ENCODE measurements at places on chromosomes 7 and 10.
A peak's percentile ranks its signal among the peaks of the same experiment; 100 is the strongest.

DNA sequence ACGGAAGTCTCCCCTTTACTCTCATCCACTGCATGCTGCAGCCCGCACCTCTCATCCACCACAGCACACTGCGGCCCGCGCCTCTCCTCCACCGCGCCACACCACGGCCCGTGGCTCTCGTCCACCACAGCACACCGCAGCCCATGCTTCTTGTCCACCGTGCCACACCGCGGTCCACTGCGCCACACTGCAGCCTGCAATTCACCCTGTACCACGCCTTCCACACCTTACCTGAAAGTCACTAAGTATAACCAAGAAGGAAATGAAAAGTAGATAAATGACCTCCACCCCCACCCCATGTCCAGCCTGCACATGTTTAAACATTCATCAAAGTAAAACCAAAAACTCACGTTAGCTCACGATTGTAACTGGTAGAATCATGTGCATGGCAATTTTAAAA, 176.1 kb downstream of the DIP2C start:
- no peak for DNase-seq

GRCh38 chr7:44059219-44060090, 5.9 kb downstream of the PGAM2 start:
- DNase-seq = no peak

GRCh38 chr7:30173058-30173897, 38.5 kb downstream of the MTURN start:
- peak; percentile 100 for DNase-seq

GRCh38 chr7:140616328-140616727, 24.3 kb downstream of the DENND2A start:
- DNase-seq = no peak

GRCh38 chr7:132404261-132404660, 172.0 kb downstream of the PLXNA4 start:
- DNase-seq = no peak

DNA sequence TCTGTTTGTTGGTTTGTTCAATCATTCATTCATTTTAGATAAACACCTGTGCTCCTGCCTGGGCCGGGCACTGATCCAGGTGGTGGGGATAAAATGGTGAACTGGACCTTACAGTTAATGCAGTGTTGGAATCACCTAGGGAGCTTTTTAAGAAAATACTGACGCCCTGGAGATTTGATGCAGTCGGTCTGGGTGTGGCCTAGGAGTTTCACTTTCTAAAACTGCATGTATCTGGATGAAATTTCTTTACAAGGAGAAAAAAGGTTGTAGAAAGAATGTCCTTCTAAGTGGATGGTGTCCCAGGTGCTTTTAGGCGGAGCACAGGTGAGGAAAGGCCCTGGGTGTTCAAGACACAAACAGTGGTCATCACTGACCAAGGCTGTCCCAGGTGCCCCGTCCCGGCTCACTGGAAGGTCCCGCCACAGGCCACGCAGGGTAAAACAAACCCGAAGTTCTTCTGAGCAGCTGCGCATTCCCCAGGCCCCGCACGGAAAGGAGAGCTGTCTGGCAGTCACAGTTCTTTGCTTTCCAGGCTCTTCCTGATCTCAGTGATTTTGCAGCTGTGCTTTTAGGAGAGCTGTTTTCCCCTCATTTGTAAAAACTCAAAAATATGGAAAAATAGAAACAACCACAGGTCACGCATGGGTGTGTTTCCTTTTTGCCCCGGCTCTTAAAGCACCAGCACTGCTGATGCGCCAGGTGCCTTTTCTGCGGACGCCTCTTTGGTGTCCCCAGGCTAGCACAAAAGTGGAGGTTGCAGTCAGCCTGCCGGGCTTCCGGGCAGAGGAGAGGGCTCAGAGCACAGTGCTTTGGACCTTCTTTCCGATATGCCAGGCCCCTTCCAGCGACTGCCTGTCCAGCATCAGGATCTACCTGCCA, 161.9 kb downstream of the GRK5 start:
- DNase-seq = no peak

DNA sequence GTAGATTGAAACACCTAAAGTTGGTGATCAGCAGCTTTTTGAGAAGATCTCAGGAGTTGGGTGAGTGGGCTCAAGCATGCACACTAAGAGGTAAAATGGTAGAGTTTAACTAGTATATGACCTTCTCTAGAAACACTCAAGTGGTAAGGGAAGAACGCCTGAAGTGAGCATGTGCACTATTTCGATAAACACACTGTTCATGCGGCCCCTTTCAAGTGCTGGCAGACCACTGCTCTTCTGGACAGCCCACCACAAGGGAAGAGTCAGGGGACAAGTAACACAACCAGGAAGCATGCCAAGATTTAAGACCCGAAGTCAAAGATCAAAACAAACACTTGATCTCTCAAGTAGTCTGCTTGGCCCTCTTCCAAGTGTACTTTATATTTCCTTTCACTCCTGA, 519.5 kb upstream of the ZWINT start:
- no peak for DNase-seq

- no peak for DNase-seq
Measured at GRCh38 chr7:82404094-82404493, 39.5 kb downstream of the CACNA2D1 start.

- peak; percentile 98 for DNase-seq
Measured at GRCh38 chr7:83468251-83468739, 180.6 kb downstream of the SEMA3E start.

DNA sequence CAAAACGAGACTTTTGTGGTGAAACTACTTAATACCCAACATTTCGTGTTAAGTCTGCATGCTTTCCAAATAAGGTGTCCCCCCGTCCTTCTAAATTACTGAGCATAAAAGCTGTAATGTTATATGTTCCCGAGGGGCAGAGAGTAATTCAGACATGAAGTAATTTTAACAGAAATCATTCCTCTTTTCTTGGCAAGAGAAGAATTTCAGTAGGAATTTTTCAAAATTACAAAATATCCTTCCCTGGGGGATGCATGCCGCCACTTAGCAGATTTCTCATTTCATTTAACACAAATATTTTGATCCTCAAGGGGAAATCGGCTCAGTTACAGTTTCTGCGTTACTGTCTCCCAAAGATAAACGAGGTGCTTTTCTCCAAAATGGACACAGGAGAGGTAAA, 213.2 kb upstream of the RHOBTB1 start:
- DNase-seq = no peak

DNA sequence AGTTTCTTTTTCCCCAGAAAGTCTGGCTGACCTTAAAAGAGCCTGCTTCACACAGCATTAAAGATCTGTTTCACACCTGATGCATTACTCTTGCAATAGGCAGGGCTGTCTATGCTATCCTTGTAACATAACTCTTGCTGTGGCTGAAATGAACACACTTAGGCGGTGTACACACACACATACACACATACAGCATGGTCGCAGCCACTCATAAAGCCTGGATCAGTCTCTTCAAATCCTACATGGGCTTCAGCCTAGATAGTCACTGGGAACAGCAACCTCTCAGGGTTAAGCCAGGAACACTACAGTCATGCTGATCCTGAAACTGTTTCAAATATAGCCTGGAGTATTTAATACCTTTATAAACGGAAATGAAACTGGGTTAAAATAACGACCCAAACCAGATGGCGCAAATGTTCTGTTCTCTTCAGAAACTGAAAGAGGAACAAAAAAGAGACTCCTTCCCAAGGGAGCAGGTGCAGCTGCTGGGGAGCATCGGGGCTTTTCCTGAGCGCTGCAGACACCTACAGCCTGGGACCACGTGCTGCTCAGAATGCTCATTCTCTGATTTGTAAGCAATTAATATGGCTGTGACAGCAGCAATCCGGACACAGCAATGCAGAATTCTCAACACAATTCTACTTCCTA, 61.0 kb upstream of the SFMBT2 start:
- DNase-seq = no peak

DNA sequence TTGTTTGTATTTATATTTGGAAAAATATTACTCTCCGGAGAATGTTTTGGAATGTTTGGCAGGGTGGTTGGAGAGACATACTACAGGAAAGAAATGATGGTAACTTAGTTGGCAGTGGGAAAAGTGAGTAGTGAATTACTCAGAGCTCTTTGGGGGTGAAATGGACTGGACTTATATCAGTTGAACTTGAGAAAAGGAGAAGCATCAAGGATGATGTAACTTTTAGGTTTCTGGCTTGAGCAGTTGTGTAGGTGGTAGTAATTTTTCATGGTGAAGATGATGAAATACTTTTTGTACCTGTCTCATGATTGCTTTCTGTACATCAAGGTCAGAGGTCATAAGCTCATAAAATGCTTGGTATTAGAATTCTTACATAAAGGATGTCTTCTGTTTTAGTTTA, 617.2 kb downstream of the AUTS2 start:
- no peak for DNase-seq

- DNase-seq = peak; percentile 1
Measured at GRCh38 chr10:7362471-7362870, 48.4 kb downstream of the SFMBT2 start.

GRCh38 chr10:35262436-35262835, 73.9 kb upstream of the CCNY start:
- DNase-seq = no peak

DNA sequence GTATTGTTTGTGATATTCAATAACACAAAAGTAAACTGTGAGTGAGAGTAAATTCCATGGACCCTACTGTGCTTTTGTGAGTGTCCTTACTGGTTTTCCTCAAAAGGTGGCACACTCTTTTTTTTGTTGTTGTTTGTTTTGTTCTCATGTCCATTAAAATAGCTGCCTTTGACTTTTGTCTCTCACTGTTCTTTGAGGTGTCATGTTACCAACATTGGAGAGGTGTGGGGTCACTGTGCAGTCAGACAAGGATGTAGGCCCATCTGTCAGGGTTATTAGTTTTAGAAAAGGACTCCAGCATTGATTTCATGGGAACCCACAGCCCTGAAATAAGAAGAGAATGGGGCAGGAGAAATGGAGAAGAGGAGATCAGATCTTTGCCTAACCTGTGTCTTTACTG, 383.1 kb downstream of the SORCS3 start:
- no peak for DNase-seq

DNA sequence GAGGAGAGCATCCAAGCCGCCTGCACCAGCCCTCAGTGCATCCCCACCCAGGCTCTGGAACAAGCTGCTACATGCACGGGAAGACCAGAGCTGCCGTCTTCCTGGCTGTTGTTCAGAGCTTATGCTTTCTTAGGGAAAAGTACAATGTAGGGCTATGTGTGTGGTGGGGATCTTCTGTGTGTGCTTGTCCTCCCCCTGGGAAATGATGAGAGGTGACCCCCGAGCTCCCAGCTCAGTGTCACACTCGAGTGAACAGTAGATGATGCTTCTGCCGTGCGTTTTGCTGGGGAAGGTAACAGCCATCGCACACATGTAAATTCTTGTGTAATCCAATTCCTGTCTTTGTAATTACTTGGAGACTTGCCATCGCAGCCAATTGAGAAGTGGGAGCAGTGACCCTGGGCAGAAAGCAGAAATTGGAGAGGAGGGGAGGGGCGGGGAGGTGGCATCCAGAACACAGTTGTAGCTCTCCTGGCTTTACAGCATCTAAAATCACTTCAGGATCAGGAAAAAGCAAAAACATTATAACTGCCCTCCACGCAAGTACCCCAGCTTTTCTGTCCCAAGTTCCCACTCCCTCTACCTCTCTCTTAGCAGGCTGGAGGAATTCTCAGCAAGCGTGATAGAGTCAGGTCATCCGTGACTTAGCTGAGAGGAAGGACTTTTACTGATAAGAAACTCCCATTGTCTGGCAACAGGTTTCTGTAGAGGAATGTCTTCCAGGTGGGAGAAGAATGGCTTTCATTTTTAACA, 149.6 kb downstream of the TCF7L2 start:
- DNase-seq = peak; percentile 20

DNA sequence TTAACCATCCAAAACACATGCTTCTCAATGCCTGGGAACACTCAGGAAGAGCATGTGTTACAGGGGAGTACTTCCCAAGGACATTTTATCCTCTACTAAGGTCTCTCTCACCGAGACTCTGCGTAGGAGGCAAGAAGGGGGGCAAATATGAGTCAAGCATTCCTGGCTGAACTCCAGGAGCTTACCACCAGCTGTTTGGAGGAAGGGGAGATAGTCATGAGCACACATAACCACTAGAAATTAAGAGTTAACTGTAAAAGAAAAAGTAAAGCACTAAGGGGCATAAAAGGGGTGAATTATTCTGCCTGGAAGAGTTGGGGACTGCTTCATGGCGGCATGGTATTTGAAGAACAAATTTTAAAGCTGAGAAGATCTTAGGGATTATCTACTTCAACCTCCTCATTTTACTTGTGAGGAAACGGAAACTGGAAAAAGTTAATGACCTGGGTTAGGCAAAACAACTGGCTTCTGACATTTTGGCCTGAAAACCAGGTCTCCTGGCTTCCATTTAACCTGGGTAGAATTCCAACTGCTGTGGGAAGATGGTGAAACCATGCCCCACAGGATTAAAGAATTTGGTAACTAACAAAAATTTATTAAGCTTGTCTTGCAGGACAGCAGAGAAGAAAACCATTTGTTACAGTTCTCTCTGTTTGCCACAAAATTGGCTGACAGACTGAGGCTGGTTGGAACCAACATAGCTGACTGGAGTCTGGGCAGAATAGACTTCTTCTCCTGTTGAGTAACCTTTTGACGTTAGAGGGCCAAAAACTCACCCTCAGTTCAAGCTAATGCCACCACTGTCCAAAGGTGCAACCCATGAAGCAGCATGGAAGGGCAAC, 85.5 kb downstream of the SLC25A13 start:
- DNase-seq = peak; percentile 77

DNA sequence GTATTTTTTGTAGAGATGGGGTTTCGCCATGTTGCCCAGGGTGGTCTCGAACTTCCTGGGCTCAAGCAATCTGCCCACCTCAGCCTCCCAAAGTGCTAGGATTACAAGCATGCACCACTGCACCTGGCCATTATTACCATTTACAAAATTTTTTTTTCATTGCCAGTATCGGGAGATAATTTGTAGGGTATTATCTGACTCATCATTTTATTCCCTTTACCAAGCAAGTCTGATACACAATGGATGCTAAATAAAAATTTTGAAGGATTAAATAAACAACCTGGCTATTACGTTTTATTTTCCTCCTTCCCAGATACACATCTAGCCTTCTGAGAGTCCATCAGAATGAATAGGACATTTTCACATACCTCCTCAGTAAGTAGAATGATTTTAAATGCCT, 38.1 kb upstream of the CPN1 start:
- no peak for DNase-seq

GRCh38 chr7:1897076-1897860, 227.2 kb downstream of the ELFN1 start:
- DNase-seq = no peak

GRCh38 chr10:67520924-67521520, 175.0 kb downstream of the CTNNA3 start:
- peak; percentile 58 for DNase-seq

Measured in EH (cell line).